ENCODE measurements at places on chromosomes 3 and 15. TPM values are rescaled to one million over a fixed set of nuclear protein-coding genes. Genes with fewer than 3 reads are reported as not detected.

- DNase-seq: no peak
Observed at GRCh38 chr3:147388700-147389580, 17.4 kb downstream of the ZIC4 start.

- DNase-seq: peak; percentile 37
Observed at GRCh38 chr15:28885630-28886430, at the start of gene APBA2. APBA2 (plus strand) TSS chr15:28885974; CDS start chr15:29053885, 167,911 bp downstream.

GRCh38 chr3:171459942-171460724 lies at the start of gene TNIK:
TNIK (minus strand) TSS chr3:171460405; CDS start chr3:171460063, 342 bp downstream.
- DNase-seq: peak; percentile 84

GRCh38 chr3:167908221-167908620 lies 172.7 kb downstream of the SERPINI1 start:
- DNase-seq: no peak

GRCh38 chr15:63530752-63531299 lies 26.4 kb downstream of the USP3 start:
- DNase-seq: no peak

GRCh38 chr3:32411442-32411841 lies 19.8 kb downstream of the CMTM7 start:
- no peak for DNase-seq

GRCh38 chr3:63232764-63233396 lies 45.2 kb upstream of the SYNPR start:
- DNase-seq: no peak

DNA sequence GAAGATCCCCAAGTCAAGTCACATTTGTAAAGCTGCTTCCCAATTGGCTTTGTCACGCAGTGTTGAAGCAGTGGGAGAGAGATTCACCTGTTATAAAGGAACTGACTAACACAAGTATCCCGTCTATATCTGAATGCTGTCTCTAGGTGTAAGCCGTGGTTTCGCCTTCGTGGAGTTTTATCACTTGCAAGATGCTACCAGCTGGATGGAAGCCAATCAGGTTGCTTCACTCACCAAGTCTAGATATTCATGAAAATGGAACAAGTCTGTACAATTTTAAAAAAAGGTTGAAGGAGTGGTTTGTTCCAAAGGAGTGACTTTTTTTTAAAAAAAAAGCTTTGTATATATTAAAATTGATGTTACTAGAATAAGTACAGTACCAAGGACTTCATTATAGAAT lies 11.7 kb downstream of the RBM5 start:
- no peak for DNase-seq

- DNase-seq: no peak
Observed at GRCh38 chr3:58625196-58625824, 41.3 kb downstream of the FAM3D start.

DNA sequence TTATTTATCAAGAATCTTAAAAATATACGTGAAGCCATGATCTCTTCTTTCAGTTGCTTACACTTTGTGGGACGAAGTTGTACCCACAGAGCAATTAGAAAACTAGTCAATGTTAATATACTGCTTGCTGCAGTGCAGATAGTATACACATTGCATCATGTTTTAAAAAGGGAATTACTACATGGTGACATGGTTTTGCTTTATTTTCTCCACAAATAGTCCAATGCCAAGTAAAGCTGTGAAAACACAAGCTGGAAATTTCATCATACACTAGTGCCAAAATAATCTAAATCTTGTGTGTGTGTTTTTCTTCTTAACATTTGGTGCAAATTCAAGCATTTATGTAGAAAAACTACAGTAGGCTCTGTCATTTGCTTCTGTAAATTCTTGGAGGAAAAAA lies 233.0 kb downstream of the EPHA3 start:
- no peak for DNase-seq

DNA sequence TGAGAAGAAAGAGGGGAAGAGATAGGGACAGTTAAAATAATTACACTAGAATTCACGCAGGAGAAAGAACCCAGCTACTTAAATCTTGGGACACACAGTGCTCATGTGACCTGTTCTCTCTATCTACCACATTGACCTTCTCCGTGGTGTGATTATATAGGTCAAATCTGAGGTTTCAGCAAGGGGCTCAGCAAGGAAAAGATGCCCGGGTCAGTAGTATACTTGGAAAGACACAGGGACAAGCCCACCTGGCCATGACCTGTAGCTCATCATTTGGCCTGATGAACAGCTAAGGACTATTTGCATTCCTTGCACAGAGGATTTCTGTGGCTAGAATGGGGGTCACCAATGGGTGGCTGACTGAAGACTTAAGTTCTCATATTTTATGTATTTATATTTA lies 71.9 kb downstream of the SSR3 start:
- DNase-seq: no peak

GRCh38 chr15:91912336-91912735 lies 58.8 kb downstream of the SLCO3A1 start:
- DNase-seq: no peak

DNA sequence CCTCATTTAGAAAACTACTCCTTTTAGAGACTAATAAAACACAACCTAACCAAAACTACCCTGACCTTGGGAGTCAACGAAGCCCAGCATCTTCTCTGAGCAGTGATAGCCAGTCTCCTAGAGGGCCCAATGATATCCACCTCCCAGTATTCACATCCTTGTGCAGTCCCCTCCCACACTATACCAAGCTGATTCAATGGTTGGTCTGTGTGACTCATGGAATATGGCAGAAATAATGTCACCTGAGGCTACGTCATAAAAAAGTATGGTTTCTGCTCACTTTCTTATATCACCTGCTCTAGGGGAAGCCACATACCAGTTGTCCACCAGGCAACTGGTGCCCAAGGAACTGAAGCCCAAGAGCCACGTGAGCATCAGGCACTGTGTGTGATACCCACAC lies 21.4 kb upstream of the USF3 start:
- DNase-seq: no peak

DNA sequence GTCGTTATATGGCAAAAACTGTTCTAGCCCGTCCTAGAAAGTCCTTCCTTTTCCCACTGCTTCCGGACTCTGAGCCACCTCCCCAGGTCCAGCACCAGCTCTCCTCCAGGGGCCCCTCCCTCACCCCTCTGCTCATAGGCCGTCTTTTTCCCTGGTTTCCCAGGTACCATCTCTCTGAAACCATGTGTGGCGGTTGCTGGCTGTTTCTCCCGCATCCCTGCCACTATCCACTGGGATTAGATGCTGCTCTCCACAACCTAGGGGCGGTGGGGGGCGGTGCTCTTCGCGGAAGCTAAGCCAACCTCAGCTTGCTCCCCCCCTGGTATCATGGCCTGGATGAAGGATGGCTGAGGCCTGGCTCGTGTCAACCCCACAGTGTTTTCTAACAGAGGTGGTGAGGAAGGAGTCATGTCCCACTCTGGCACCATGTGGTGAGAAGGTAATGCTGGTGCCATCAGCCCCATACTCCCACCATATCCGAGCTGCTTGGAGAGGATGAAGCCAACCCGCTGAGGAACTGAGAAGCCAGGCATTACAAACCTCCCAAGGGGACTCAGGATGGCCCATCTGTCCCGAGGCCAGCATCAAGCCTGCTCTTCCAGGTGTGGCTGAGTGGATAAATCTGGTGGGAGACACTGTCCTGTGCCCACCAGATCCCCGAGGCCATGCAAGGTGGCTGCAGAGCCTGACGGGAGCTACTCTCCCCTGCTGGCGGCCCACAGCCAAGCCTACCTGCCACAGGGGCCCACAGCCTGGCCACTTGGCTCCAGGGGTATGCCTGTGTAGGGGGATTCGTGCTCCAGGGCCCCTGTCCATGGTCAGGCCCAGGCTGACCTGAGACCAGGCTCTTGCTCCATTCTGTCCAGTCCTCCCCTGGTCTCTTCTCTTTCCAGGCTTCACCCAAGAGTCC lies 27.9 kb upstream of the SLC41A3 start:
- DNase-seq: no peak

DNA sequence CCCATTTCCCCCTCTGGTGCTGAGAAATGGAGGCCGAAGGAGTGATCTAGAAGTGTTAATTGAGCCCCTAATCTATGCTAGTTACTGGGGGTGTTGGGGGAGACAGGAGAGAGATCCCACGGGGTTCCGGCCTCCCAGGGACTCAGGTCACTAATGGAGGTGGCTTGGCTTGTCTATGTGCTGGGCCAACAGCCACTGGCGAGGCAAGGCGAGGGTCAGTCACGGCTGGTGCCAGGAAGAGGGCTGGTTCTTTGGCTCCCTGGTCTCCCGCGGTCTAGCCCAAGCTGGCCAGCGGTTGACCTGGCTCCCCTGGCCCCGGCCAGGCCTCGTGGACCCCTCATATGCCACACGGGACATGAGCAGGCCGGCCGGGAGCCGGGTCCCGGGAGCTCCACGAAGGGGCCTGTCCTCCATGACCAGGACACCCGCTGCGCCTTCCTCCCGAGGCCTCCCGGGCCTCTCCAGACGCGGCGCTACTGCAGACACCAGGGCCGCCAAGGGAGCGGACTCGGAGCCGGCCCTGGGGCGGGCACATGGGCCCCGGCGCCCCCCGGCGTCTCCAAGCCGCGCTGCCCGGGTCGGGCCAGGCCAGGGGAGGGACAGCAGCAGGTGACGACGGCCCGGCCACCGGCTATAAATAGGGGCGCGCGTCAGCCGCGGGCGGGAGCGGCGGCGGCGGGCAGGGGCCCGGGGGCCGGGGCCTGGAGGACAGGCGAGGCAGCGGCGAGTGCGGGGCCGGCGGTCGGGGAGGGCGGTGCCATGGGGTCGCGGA lies at the start of gene ALPK3:
ALPK3 (plus strand) TSS at position 663 of the 772 bp plus-strand sequence; CDS start at position 760, 97 bp downstream.
- no peak for DNase-seq

GRCh38 chr15:59380902-59381610 lies 8.4 kb upstream of the MYO1E start:
- no peak for DNase-seq

DNA sequence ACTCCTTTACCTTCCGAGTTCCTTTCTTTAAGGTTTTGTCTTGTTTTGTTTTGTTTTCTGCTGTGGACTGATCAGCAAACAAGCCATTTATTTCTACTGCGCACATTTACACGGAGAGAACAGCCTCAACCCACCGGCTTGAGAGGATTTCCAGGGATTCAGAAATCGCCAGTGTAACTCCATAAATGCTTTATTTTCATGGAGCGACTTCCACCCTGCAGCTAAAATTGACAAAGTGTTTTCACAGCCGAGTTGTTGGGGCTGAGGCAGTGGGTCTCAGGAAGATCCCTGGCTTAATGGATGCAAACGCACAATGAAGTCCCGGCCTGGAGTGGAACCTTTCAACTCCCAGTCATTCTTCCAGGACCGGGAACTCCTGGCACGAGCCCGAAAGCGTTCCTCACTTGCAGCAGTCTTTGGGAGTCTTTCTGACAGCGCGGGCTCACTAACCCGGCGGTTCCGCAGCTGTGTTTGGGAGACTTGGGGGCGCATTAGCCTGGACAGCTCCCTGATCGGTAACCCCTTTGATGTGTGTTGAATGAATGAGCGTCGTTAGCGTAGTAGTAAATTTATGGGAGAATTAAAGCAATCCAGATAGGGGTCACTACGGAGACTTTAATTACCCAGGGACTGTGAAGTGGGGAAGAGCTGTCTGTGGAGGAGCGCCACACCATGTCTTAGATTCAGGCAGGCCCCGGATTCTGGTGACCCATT lies 785 bp upstream of the MYRIP start:
- no peak for DNase-seq

DNA sequence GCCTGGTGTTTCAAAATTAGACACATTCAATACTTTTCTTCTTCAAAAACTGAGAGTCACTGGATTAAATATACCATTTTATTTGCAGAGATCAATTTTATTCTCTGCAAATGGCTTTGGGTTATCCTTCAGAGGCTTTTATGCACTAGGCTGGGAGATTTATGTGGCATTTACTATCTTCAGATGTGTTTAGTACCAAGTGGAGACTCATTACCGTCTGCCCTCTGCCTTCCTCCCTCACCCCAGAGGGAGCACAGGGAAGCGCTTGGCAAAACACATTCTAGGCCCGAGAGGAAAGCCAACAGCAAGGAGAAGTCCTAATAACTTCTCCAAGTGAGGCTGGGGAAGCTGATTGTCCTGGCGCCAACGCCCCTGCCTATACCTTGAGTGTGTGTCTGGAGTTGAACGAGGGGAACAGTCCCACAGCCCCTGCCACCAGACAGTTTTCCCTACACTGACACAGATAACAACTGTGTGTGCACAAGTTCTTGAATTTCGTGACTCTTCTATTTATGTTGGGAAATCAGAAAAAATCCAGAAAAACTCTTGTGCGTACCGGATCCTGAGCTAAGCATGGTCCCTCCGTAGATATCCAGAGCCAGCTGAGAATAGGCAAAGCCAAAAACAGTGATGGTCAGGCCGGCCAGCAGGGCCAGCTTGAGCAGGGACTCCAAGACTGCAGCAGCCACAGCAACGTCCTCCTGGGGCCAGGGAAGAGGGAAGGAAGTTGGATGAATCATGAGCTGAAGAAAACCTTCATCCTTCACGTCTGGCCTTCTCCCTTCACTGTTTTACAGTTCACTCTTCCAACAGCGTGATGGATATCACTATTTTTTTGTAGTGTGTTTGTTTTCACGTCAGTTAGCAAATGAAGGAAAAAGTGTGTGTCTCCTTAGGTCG lies 26.6 kb downstream of the RFT1 start:
- no peak for DNase-seq

- no peak for DNase-seq
Observed at GRCh38 chr3:39809181-39809994, at the start of gene MYRIP. MYRIP (plus strand) TSS chr3:39809609; CDS start chr3:39900817, 91,208 bp downstream.

DNA sequence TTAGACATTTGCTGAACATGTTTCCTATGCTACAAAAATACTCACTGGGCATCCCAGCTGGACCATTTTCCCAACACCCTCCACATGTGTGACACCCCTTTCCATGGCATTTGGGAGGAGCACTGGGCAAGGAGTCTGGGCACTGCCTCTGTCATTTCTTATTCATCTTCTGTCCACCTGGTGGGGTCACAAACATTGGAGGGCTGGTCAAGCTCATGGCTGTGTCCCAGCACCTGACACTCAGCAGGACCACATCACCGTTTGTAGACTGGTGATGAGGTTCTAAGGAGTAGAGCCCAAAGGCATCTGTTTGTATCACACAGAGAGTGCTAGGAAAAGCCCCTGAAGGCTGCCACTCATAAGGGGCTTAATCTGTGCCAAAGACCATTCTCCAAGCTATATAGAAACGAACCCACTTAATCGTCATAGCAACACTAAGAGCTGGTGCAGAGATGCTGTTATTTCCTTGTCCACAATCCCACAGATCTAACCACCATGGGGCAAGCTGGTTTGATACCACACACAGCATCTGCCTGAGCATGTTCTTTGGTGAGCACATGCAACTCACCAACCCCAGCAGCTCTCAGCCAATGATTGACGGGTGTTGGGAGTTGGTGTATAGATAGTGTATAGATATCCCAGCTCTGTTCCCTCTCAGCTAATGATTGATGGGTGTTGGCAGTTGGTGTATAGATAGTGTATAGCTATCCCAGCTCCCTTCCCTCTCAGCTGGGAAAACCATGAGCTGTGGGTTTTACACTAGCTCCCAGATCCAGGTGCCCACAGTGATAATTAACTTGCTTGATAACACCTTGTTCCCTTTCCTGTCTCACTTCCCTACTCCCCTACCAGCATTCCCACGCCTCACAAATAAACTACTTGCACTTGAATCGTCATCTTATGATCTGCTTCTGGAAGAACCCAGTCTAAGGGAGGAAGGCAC lies 42.7 kb upstream of the ATP2B2 start:
- DNase-seq: no peak

Gene PLXNA1
- polyA plus RNA-seq: 0.20 TPM

Gene ACKR2
- 0.22 TPM for polyA plus RNA-seq

Gene NEDD4
- 4.6 TPM for polyA plus RNA-seq

Gene CTXND1
- polyA plus RNA-seq: not detected

Gene LMAN1L
- polyA plus RNA-seq: not detected

Measured in naive thymus-derived CD8-positive, alpha-beta T cell (primary cell).